Fibroblast of skin of scalp (primary cell): ENCODE measurements at places on chromosomes 1 and 21.
A peak's percentile ranks its signal among the peaks of the same experiment; 100 is the strongest.

DNA sequence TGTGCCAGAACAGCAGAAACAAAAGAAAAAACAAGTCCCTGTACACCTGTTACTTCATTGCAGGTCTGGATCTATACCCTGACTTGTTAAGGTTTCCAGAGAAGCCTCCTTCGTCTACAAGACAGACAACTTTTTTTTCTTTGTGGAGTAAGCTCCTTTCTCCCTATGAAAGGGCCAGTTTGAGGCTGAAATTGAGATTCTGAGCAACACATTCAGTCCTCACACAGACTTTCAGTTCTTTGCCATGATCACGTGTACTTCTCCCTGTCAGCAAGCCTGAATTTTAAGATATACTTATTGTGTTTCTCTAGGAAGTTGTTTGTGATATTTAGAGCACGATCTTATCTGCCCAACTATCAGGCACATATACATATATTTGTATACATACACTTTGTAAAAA is 374.0 kb downstream of the NTNG1 start:
- no peak for DNase-seq

DNA sequence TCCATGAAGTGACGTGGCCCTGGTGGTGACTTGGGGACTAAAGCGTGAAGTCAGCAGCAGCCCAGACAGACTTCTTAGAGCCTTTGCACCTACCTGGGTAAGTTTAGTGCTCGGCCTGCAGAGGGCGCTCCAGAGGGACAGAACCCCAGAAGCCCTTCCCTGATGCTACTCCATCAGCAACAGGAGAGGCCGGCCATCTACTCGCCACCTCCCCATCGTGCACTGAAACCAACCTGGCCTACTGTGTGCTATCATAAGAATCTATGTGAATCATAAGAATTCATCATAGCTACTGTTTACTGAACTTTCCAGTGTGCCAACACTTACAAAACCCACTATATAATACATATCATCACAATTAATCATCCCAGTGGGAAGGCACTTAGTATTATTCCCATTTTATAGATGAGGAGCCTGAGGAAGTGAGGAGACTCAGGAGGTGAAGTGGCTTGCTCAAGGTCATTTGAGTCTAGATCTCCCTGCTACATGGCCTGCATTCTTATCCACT is 7.9 kb upstream of the EDN2 start:
- peak; percentile 31 for DNase-seq

- DNase-seq: no peak
These were observed 18.7 kb upstream of the OR6N2 start for GRCh38 chr1:158799689-158800088.

- no peak for DNase-seq
These were observed 1.2 kb upstream of the A3GALT2 start for GRCh38 chr1:33322109-33322508.

GRCh38 chr1:45503462-45504360 is 3.6 kb downstream of the MMACHC start:
- DNase-seq: no peak

GRCh38 chr1:39425151-39425550 is 66.3 kb upstream of the BMP8A start:
- DNase-seq: no peak
